ENCODE measurements at places on chromosomes 7 and 10.

DNA sequence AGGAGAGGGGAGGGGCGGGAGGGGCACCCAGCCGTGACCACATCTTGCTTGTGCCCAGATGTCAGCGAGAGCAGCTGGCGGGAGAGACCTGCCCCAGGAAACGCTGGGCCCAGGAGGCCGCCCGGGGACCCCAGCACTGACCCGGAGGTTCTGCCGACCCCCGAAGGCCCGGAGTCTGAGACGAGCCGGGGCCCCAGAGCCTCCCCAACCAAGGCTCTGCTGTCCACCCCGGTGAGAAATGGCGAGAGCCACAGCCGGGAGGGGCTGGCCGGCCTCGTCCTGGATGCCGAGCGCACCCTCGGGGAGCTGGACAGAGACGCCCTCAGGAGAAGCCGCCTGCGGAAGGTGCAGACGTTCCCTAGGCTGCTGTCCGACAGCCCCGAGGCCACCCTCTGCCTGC lies 25.9 kb downstream of the KNDC1 start:
- no peak for DNase-seq

- DNase-seq, result no peak
Measured at GRCh38 chr7:29511851-29512250, 51.8 kb upstream of the PRR15 start.

DNA sequence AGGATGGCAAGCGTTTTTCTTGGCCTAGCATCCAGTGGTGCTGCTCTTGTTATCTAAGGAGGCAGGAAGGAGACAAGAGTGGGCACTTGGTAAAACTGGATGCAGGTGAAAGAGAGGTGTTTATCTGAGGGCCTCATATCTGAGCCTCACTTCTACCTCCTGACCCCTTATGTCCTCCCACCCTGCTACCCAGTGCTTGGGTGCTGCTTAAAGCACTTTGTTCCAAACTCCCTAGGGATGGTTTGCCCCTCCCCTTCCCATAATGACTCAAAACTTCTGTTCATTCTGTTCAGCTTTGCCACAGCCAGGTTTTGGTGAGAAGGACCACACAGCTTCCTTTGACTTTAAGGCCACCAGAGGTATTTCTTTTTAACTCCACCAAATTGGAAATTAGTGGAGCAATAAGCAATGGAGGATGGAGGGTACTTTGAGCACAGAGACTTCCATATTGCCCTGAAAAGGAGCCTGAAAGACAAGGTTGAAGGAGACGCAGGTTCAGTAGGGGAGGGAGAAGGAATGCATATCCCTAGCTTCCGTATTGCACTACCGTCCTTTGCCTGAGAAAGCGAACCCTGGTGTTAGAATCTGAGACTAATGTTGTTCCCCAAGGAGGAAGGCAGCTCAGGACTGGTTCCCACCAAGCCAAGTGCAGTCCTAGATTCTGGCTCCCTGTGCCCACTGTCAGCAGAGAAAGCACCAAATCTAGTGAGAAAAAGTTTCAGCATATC lies 30.1 kb downstream of the ENTPD1 start:
- DNase-seq, result no peak

- DNase-seq, result no peak
Measured at GRCh38 chr7:5619419-5620130, 161.9 kb downstream of the RNF216 start.

GRCh38 chr10:33927347-33927746 lies 592.9 kb upstream of the NRP1 start:
- no peak for DNase-seq

- no peak for DNase-seq
Measured at GRCh38 chr10:85284778-85285770, 956.7 kb downstream of the CCSER2 start.

GRCh38 chr10:14727924-14728323 lies 46.8 kb downstream of the FAM107B start:
- no peak for DNase-seq

GRCh38 chr7:137094-137891 lies 55.1 kb upstream of the FAM20C start:
- no peak for DNase-seq

DNA sequence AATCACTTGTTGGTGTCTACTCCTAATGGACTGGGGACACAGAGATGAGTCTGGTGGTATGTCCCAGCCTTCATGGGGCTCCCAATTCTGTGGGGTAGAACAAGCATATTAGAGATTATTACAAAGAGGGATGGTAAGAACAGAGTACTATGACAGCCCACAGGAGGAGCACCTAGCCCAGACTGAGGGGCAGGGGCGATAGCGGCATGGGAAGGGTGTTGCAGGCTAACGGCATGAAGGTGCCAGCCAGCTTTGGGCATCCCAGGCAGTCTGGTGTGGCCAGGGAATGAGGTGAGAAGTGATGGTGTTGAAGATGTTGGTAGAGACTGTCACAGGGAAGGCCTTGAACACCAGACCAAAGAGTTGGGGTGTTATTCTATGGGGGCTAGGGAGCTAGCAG lies 280.0 kb downstream of the RPS24 start:
- no peak for DNase-seq

- no peak for DNase-seq
Measured at GRCh38 chr10:87642988-87643387, 16.7 kb upstream of the PAPSS2 start.

DNA sequence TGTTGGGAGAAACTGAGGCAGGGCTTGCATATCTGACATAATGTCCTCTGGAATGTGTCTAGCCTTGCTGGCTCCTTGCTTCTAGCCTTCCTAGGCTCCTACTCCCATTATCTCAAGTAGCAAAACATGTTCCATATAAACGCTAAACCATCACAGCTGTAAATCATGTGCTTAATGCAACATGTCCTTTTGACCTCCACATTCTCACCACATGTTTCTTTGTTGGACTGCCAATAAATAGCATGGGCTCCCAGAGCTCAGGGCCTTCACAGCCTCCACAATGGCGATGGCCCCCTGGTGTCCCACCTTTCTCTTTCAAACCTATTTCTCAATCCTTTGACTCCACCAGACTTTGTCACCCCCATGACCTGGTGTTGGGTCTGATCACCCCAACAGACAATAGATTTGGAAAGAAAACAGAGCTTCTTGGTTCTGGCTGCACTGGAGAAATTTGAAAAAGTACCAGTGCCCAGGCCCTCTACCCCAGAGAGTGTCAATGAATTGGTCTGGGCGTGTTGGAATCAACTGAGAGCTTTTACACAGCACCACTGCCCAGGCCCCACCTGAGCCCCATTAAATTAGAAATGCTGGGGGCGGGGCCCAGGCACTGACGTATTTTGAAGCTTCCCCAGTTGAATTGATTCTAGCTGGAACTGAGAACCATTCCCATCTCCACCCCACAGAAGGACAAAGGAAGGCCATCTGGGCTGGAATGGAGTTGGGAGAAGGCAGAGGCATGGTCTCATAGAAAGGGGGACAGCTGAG lies 41.3 kb upstream of the GGCT start:
- DNase-seq, result no peak

- DNase-seq, result peak; percentile 51
Measured at GRCh38 chr10:79322616-79323543, 24.4 kb upstream of the PPIF start.

DNA sequence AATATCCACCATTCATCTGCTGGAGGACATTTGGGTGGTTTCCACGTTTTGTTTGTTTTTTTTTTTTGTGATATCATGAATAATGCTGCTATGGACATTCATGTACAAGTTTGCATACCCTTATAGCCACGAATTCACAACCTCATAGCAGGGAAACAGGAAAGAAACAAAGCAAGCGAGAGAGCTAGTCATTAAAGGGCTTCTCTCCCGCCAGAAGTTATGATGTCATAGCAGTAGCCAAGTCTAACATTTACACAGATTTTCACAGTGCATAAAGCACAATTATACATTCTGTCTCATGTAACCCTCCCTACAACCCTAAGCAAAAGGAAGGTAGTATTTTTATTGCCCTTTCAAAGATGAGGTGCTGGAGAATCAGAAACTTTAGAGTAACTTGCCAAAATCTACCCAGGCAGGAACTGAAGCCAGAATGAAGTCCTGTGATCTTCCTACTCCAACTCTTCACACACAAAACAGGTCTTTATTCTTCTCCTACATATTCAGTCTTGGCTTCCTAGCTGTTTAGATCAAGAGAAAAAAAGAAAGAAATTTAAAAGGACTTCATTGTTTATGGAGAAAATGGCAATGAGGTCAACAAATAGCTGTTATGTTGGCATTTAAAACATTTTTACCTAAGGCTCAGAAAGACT lies 33.9 kb upstream of the GPAM start:
- DNase-seq, result no peak

DNA sequence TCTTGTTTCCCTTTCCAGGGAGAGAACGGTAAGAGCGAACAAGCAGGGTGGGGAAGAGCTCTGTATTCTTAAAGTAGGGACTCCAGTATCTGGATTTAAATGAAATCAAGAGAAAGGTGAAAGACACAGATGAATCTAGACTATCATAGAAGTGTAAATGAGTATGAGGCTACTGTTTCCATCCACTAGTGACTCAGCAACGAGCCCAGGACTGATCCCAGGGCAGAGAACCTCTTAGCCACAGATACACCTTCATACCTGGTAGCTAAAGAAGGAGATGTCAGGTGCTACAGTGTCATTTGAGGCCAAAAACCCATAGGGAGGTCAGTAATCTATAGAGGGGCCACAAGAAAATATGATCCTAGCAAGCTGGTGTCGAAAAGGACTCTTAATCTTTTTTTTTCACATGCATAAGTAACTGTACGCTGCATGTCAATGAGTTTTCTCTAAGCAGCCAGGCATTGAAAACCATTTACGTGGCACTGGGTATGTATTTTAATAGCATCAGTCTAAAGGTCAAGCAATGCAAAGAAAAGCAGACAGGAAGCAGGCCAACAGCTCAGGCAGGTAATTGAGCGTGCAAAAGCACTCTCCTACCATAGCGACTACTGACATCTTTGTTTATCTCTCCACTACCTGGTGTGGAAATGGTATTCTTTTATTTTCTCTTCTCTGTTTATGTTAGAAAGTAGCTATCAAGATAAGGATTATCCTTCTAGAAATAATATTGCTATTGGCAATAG lies 91.5 kb upstream of the EGR2 start:
- no peak for DNase-seq

DNA sequence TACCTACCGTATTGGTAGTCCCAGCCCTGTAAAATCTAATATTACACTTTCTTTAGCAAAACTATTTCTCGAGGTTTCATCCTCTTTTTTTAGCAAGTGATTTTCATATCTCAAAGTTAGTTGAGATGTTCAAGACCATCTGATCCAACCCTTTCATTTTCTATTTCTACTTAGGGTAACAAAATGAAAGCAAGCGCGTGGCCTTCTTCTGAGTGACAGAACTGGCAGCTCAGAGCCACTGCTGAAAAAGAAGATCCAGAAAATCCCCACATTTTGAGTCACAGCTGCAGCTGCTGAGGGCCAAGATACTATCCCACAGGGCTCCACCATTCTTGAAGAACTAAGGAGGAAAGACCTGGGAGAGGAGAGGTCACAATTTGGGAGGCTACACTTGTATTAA lies 24.8 kb upstream of the ZNF800 start:
- DNase-seq, result peak; percentile 62

DNA sequence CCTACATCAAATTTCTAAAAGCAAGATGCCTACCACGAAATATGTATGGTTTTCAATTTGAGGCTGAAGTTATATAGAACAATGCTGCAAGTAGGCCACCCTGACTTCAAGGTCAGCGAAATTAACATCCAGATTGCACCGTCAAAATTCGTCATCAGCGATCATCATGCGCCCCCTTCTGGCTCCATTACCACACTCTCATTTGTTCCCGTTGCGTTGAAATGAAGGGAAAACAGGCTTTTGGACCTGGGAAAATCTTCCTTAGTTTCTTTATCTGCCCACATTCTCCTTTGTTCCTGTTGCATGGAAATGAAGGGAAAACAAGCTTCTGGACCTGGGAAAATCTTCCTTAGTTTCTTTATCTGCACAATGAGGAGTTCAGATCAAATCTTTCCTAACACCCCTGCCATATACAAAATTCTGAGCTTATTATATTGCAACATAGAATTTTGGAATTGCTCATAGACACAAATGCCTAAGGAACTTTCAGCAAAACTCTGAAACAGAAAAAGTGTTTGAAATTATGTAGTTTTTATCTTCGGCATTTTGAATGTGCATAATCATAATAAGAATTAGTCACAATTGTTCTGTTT lies 98.2 kb upstream of the PRKCQ start:
- peak; percentile 53 for DNase-seq

- no peak for DNase-seq
Measured at GRCh38 chr10:31724296-31724695, 204.3 kb downstream of the ARHGAP12 start.

DNA sequence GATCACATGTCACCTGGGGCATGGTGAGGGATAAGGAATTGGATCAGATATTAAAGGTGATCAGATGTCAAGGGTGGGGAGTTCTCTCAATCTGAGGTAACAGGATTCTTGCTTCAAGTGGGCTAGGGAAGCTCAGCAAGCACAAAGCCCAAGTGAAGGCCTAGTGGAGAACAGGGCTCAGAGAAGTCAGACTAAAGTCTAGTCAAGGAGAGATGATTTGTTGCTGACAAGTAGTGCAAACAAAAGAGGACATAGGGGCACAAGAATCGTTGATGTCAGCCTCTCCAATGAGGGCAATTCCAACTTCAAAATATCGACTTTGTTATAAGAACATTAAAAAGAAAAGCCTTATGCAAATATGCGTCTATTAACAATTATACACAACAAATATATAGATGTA lies 852.8 kb upstream of the CELF2 start:
- DNase-seq, result no peak

GRCh38 chr7:27575613-27576012 lies 87.1 kb downstream of the HIBADH start:
- DNase-seq, result no peak

All from B cell (primary cell).